ENCODE measurements at places on chromosomes 6 and 20. TPM values are rescaled to one million over a fixed set of nuclear protein-coding genes. Genes with fewer than 3 reads are reported as not detected.

GRCh38 chr6:144219056-144219685 lies 66.0 kb upstream of the UTRN start:
- peak; percentile 61 for DNase-seq
- H3K4me1 ChIP-seq: peaks cover 15% of the 10 kb centered on the region
- no peaks in the 10 kb centered on the region for H3K36me3 ChIP-seq
- no peak overlapping the region for H3K27ac ChIP-seq

GRCh38 chr6:147737115-147737514 lies 228.6 kb downstream of the SAMD5 start:
- no peak overlapping the region for H3K4me3 ChIP-seq
- no peaks in the 10 kb centered on the region for H3K27me3 ChIP-seq
- DNase-seq: no peak
- H3K4me1 ChIP-seq: no peaks in the 10 kb centered on the region
- H3K27ac ChIP-seq: no peak overlapping the region

DNA sequence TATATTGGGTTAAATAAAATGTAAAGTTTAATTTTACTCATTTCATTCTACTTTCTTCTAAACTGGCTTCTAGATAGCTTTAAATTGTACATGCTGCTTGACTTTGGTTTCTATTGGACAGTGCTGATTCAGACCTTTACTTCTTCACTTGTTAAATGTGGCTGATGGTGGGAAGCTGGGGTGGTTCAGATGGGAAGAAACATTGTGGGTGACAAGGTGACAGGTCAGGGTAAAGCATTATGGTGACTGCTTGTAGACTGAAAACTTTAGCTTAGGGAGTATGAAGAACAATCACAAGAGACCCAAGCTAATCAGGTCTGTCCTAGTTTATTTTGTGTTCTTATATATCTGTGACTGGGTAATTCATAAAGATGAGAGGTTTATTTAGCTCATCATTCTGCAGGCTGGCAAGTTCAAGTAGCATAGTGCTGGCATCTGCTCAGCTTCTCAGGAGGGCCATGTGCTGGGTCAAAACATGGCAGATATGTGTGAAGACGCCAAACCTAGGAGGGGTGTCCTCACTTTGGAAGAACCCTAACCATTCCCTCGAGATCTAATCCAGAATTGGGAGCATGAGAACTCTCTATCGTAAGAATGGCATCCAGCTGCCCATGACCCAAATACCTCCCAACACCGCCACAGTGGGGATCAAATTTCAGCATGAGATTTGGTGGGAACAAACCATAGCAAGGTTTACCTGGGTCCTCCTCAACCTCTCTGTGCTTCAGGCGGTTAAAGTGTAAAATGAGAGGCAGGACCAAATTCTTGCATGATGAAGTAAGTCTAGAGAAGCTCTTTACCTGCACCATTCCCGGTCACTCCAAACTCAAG lies 102.8 kb downstream of the FYN start:
- H3K36me3 ChIP-seq: no peaks in the 10 kb centered on the region
- no peaks in the 10 kb centered on the region for H3K4me1 ChIP-seq
- H3K27me3 ChIP-seq: no peaks in the 10 kb centered on the region
- no peak for DNase-seq

GRCh38 chr20:51178153-51178552 lies 155.2 kb upstream of the KCNG1 start:
- no peaks in the 10 kb centered on the region for H3K36me3 ChIP-seq
- no peak for DNase-seq
- H3K27ac ChIP-seq: no peak overlapping the region
- H3K27me3 ChIP-seq: peaks cover 46% of the 10 kb centered on the region
- H3K4me3 ChIP-seq: no peak overlapping the region

- no peak within 1 kb of the TSS for H3K4me3 ChIP-seq
- no peaks in the 10 kb centered on the region for H3K4me1 ChIP-seq
- H3K27me3 ChIP-seq: peaks cover 82% of the 10 kb centered on the region
- no peaks in the 10 kb centered on the region for H3K36me3 ChIP-seq
- DNase-seq: no peak
These were observed at the start of gene SLC24A3 for GRCh38 chr20:19212469-19212815. Gene SLC24A3, plus strand, starts transcription at chr20:19212642.

The HDDC2 gene
- total RNA-seq: 96.8 TPM

The PKIB gene
- total RNA-seq: 28.0 TPM

The SLC44A4 gene
- 4.9 TPM for total RNA-seq

The HFE gene
- not detected for total RNA-seq
